ENCODE measurements at places on chromosomes 7 and 10. TPM values are rescaled to one million over a fixed set of nuclear protein-coding genes. Genes with fewer than 3 reads are reported as not detected.

Gene SEMA3D
- not detected for total RNA-seq

Gene MMD2
- not detected for total RNA-seq

Gene PON1
- total RNA-seq, result not detected

GRCh38 chr10:121516093-121516865, 82.0 kb downstream of the FGFR2 start:
- DNase-seq, result no peak

DNA sequence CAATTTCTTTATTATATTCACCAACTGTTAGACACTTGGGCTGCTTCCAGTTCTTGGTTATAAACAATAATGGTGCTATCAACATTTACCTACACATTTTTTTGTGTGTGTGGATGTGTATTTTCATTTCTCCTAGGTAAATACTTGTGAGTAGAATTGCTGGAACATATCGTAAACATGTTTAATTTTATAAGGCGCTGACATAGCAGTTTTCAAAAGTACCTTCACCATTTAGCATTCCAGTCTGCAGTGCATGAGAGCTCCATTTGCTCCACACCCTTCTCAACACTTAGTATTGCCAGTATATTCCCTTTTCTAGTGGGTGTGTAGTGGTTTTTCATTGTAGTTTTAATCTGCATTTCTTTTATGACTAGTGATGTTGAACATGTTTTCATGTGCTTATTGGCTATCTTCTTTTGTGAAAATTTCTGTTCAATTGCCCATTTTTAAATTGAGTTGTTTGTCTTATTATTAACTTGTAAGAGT, 59.6 kb upstream of the FAM204A start:
- DNase-seq, result no peak

GRCh38 chr7:148556892-148557291, 33.7 kb upstream of the C7orf33 start:
- DNase-seq, result no peak

Measured in activated CD8-positive, alpha-beta T cell treated with anti-CD3 and anti-CD28 coated beads, Interleukin-2, amount 10 ng/mL, durations not matched to agents 7 days and 5 days (primary cell).